ENCODE measurements at places on chromosomes 5 and 9.

DNA sequence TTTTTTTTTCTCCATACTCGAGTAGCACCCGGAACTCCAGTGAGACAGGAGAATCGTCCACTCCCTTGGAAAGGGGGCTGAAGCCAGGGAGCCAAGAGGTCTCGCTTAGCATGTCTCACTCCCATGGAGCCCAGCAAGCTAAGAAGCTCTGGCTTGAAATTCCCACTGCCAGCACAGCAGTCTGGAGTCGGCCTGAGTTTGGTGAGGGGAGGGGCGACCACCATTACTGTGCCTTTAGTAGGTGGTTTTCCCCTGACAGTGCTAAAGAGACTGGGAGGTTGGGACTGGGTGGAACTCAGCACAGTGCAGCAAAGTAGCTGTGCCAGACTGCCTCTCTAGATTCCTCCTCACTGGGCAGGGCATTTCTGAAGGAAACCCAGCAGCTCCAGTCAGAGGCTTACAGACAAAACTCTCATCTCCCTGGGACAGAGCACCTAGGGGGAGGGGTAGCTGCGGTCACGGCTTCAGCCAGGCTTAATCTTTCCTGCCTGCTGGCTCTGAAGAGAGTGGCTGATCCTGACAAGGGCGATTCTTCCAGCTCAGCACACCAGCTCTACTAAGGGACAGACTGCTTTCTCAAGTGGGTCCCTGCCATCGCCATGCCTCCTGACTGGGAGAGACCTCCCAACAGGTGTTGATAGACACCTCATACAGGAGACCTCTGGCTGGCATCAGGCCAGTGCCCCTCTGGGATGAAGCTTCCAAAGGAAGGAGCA, 414.5 kb upstream of the ZNF608 start:
- no peak for DNase-seq

GRCh38 chr9:87528969-87529368, 31.3 kb downstream of the DAPK1 start:
- no peak for DNase-seq

DNA sequence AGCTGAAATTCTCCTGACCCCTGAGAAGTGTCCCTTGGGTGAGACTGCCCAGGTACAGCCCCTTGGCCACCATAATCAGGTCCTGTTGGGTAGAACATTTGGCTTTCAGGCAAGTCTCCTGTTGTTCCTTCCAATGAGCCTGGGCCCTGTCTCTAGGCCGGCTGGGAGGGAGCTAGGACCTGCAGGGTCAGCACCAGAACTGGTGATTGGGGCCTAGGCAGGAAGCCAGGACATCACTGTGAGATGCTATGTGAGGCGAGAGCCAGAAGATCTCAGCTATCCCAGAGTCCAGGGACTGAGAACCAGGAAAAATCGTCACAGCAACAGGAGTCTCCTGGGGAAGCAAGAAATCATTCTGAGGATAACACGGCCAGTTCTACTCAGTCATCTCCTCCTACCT, 51.5 kb downstream of the PCDH1 start:
- DNase-seq = no peak

DNA sequence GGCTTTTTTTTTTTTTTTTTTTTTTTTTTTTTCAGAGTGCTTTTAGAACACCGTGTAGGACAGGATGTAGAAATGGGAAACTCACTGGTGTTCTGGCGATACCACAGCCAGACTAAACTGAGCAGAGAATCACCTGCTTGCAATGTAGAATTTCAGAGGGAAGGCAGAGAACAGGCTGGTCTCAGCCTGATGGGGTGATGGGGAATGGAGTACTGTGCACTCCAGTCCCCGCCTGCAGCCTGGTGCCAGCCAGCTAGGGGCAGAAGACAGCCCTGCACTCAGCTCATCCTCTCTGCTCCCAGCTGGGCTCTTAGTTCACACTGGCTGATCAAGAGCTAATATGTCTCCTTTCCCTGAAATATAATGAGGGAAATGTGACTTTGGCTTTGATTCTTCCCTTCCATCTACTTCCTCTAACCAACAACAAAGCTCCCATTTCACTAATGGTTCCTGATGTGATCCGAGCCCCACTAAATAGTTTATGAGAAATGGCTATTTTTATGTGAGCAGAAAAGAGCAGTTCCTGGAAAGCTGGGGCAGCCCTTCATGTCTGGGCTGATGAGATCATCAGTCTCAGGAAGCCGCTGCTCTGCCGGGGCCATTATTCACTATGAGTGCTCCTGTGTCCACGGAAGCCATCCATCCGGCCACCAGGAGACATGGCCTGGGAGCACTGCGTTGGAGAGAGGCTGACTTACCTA, 209.7 kb downstream of the GADD45G start:
- no peak for DNase-seq

DNA sequence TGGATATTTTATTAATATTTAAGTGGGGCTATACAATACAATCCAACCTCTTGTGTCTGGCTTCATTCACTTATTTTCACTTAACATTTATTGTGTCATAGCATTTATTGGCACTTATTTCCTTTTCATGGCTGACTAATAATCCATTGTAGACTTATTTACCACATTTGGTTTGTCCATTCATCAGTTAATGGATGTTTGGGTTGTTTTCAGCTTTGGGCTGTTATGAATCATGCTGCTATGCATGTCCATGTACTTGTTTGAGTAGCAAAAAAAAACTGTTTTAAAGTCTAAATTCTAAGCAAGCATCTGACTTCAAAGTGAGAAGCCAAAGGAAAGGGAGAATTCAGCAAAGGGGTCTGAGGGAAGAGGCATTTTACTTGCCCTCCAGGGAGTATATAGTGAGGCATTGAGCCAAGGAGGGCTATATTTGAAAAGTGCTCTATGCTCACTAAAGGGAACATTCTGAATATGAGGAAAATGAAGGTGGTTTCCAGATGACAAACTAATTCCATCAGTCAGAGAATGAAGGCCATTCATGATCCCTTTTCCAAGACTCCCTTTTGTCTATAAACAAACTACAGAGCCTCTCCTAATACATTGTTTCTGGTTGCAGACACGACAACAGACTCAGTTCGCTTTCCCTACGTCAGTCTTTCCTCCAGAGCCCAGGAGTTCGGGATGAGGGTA, 532.8 kb upstream of the KLF4 start:
- no peak for DNase-seq

DNA sequence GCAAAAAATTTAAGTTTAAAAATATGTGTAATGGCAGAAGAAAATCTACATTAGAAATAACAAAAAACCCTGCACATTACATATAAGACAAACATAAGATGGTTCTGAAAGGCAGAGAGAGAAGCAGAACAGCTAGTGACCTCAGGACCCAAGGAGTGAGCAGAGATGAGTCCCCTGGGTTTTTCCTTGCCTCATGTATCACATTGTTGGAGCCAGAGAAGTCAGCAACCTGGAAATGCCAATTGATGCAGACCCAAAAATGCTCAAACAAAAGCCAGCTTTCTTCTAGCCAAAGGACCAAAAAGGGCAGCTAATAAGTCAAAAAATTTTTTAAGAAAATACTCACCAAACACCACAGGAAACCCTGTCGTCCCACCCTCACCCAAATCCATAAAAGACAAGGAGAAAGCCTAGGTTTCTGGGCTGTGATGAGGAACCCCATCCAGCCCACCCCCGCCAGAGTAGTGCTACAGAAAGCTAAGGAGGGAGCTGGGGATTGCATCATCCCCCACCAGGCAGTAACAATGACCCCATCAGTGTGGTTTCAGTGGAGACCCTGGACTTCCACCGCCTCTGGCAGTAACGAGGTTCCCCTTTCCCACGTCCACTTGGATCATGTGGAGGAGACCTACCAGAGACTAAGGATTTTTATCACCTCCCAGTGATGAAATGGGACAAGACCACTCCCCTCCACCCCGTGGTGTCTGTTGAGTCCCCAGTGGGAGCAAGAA, 17.6 kb downstream of the DENND1A start:
- peak; percentile 4 for DNase-seq

- no peak for DNase-seq
These were observed 269.6 kb upstream of the RIOK2 start for GRCh38 chr5:97452646-97453045.

DNA sequence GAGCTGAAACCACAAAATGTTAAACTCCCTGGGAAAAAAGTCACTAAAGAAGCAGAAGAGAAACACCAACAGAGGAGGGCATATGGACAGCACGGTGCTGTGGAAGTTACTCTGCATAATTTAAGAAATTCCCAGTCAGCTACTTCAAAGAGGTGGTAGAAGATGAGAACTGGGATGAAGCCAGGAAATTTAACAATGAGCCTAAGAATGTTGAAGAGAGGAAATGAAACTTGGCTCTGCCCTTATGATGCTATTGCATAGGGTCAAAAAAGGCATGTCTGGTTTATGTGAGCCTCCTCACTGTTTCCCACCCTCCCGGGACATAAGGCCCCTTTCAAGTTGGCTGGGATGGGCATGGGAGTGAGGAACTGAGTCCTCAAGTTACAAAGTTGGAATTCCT, 25.4 kb upstream of the SNX18 start:
- no peak for DNase-seq

- no peak for DNase-seq
These were observed 8.4 kb downstream of the PDCL start for GRCh38 chr9:122819791-122820489.

DNA sequence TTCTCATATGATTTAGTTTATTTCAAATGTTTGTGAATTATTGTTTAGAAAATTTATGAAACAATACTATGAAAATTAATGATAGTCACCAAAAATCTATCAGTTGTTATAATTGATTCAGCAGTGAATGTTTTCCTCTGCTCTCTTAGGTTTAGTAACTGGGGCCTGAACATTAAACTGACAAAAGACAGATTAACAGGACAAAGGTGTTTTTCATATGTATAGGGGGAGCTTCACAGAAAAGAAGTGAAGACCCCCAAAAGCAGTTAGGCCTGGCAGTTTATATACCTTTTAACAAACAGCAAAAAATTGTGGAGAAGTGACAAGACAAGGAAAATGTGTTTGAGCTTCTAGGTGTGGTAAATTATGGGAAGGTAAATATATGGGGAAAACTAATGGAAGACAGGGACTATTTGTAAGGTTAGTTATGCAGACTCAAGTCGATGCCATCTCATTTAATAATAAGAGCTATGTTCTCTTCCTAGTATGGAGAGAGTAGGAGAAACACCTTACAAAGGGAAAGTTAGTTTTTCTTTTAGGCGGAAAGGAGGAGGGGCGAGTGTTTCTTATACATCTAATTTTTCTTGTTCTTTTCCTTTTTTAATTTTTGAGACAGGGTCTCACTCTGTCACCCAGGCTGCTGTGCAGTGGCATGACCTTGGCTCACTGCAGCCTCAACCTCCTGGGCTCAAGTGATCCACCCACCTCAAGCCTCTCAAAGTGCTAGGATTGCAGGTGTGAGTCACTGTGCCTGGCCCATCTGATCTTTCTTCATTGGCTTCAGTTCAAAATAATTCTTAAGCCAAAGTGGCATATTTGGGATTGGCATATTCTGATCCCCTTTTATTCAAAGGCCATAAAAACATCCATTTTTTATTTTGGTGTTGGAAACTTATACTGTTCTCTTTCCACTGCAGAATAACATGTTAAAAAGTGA, 77.8 kb downstream of the C9orf153 start:
- DNase-seq = no peak

GRCh38 chr9:211557-211956, 3.1 kb upstream of the DOCK8 start:
- DNase-seq = no peak

DNA sequence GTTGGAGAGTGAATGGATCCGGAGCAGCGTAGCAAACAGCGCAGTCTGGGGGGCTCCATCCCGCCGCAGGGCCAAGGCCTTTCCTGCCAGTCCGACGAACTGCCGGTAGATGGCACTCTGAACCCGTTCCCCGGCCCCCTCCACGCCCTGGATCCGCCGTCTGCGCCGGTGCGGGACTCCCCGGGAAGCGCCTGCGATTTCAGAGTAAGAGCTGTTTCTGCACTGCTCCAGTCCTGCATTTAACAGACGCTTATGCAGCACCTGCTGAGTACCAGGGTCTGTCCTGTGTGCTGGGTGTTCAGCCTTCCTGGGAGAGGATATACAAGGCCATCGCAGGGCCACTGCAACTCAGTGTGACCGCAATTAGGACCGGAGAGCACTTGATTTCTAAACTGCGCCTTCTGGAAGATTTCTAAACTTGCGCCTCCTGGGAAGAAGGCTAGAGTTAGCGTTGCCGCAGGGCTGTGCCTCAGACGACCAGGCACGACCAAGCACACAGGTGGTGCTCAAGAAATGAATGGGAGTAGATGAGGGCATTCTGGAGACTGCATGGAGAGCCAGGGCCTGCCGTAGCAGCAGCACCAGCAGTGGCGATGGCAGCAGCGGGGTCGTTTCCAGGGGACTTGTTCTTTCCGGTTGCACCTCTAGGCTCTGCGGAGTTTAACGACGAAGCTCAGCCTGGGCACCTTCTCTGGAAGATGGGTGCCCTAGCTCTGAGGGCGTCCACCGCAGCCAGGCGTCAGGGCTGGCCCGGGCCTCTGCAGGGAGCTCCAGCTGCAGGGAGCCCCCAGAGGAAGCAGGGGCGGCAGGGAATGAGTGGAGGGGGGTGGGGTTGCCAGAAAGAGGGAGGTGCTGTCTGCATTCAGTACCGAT, 14.3 kb upstream of the TIFAB start:
- peak; percentile 80 for DNase-seq

DNA sequence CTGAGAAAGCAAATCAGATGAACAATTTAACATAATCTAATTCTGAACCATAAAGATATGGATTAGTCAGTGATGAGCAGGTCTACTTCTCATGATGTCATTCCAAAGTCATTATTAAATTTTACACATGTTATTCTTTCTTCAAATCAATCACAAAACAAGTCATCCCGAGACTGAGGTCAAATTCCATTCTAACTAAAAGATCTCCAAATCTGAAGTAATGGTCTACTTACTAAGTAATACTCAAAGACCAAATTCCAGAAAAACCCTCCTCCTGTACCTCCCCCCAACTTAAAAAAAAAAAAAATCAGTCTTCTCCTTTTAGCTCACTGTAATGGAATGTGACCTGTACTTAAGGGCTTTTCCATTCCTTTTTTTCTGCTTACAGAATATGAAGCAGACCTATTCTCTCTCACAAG, 4.7 kb downstream of the PFDN1 start:
- no peak for DNase-seq

- DNase-seq = no peak
These were observed 331.0 kb upstream of the TLE4 start for GRCh38 chr9:79240774-79241173.

DNA sequence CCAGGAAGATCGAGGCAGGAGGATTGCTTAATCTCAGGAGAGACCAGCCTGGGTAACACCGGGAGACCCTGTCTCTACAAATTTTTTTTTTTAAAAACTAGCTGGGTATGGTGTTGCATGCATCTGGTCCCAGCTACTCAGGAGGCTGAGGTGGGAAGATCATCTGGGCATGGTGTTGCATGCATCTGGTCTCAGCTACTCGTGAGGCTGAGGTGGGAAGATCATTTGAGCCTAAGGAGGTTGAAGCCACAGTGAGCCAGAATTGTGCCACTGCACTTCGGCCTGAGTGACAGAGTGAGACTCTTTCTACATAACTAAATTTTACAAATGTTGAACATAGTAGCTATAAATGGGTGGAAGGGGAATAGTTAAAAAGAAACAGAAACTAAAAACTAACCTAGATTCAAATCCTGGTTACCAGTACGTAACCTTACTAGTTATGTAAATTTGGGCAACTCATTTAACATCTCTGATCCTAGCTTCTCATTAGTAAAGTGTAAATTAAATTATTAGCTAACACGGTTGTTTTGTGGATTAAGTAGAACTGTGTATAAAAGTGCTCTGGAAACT, 41.7 kb downstream of the TMEM161B start:
- DNase-seq = no peak

Measured in Kasumi-1 (cell line).